ENCODE measurements at places on chromosomes 1 and 21.

DNA sequence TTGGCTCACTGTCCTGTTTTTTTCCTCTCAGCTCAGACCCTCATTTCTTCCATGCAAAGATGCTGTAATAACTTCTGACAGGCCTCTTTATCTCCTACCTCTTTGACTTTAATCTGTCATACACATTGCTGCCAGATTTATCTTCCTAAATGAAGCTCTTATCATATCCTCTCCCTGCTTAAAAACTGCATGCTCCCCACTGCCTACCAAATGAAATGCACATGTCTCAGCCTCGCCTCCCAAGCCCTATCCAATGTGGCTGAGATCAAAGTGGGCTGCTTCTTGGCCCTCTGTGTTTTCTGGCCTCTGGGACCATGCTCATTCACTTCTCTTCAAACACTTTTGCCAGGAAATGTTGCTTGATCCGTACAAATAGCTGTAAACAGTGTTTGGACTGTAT lies 38.3 kb downstream of the IRF2BP2 start:
- no peak for DNase-seq

- no peak for DNase-seq
Observed at GRCh38 chr1:20308569-20308968, 17.9 kb downstream of the VWA5B1 start.

- no peak for DNase-seq
Observed at GRCh38 chr1:36351227-36351977, 28.0 kb upstream of the EVA1B start.

DNA sequence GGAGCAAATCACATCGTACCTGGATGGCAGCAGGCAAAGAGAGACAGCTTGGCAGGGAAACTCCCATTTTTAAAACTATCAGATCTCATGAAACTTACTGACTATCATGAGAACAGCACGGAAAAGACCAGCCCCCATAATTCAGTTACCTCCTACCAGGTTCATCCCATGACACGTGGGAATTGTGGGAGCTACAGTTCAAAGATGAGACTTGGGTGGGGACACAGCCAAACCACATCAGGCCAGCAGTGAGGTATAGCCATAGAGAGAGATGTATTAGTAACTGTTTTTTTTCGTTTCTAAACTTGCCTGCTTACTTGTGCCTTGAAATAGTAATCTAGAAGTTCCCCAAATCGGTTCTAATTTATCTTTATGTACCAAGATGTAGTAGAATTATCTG lies 48.9 kb downstream of the AK4 start:
- no peak for DNase-seq

GRCh38 chr1:65420590-65421350 lies at the start of the genes LEPR and LEPROT:
Gene LEPR (plus strand): TSS chr1:65420668. CDS start chr1:65565566, 144,898 bp downstream.
Gene LEPROT (plus strand): TSS chr1:65420668. CDS start chr1:65420725, 57 bp downstream.
- no peak for DNase-seq

GRCh38 chr21:39037807-39038405 lies 145.3 kb downstream of the PSMG1 start:
- no peak for DNase-seq

- no peak for DNase-seq
Observed at GRCh38 chr1:2477791-2478499, 1.9 kb downstream of the PLCH2 start.

- DNase-seq, result no peak
Observed at GRCh38 chr1:219687779-219688178, 74.9 kb upstream of the ZC3H11B start.

GRCh38 chr1:183830389-183830788 lies 25.5 kb downstream of the RGL1 start:
- DNase-seq, result no peak

DNA sequence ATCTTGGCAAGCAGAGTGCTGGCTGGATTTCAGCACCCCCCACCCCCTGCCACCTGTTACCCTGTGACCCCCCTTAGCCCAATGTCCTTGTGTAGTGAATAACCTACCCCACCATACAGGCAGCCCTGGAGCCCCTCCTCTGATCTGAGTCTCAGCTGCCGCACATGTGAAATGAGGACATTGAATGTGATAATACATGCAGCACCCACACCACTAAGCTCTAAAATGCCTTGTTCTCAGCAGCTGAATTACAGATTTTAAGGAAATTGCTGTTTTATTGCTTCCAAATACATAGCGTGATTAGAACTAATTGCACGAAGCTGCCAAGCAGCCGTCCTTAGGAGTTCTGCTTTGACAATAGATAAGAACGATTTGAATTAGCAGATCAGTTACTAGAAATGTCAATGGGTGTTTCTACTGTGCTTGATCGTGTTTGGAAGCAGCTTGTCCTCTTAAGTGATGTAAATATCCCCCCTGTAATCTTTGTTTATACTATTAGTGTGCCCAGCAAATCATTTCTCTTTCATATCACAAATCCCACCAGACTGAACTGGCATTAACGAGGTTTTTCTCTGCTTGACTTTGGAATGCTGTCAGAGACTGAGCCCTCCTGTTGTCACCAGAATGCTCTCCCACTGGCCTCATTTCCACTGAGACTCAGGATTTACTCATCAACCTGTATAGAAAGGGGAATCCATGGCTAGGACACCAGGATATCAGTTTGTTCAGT lies 4.9 kb downstream of the SLAMF8 start:
- DNase-seq, result no peak

GRCh38 chr1:44565259-44565750 lies 109.0 kb downstream of the TMEM53 start:
- DNase-seq, result no peak
